CD4-positive, CD25-positive, alpha-beta regulatory T cell (primary cell): ENCODE measurements at places on chromosomes 4 and X. TPM values are rescaled to one million over a fixed set of nuclear protein-coding genes. Genes with fewer than 3 reads are reported as not detected.
A peak's percentile ranks its signal among the peaks of the same experiment; 100 is the strongest.

XK gene
- total RNA-seq = 0.99 TPM

DNA sequence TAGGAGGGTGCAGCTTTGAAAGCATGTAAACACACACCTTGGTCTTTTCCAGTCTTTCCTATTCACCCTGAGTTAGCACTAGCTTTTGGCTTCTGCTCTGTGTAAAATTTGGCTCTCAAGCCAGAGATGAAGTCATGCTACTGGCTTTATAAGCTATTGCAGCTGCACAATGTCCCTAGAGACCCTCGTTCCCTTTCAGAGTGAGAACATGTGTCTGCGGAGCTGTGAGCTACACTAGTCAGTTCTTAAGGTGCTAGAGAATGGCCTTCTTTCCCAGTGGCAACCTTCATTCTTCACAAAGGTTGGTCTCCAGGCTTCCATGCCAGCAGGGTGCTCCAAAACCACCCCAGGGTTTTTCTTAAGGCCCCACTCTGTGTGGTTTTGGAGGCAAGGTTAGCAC lies 199.1 kb downstream of the SPATA18 start:
- no peaks in the 10 kb centered on the region for H3K27me3 ChIP-seq
- H3K4me1 ChIP-seq = no peaks in the 10 kb centered on the region
- no peak for DNase-seq
- no peak overlapping the region for H3K4me3 ChIP-seq
- H3K27ac ChIP-seq = no peak overlapping the region

CCDC158 gene
- not detected for total RNA-seq

- DNase-seq = no peak
- no peaks in the 10 kb centered on the region for H3K4me1 ChIP-seq
- no peaks in the 10 kb centered on the region for H3K36me3 ChIP-seq
- no peaks in the 10 kb centered on the region for H3K27me3 ChIP-seq
- H3K4me3 ChIP-seq = no peak overlapping the region
Measured at GRCh38 chr4:127304356-127304755, 328.4 kb upstream of the INTU start.

DUSP21 gene
- not detected for total RNA-seq

SOD3 gene
- total RNA-seq = not detected

DNA sequence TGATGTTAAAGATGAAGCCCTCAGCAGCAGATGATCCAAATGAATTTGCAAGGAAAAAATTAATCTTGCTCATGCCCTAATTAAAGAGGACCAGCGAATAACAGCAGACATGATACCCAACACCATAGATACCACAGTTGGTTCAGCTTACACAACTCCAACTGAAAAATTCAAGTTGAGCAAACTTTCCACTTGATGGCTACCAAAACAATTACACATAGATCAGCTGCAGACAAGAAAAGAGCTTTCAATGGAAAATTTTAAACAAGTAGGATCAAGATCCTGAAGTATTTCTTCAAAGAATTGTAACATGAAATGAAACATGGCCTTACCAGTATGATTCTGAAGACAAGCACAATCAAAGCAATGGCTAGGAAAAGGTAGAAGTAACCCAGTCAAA lies 90.0 kb downstream of the KLHL13 start:
- DNase-seq = no peak
- no peaks in the 10 kb centered on the region for H3K4me1 ChIP-seq
- H3K27ac ChIP-seq = no peak overlapping the region
- H3K36me3 ChIP-seq = no peaks in the 10 kb centered on the region

- H3K4me1 ChIP-seq = peaks cover 26% of the 10 kb centered on the region
- no peaks in the 10 kb centered on the region for H3K27me3 ChIP-seq
- peak overlapping the region; percentile 84 for H3K27ac ChIP-seq
- DNase-seq = no peak
- no peaks in the 10 kb centered on the region for H3K36me3 ChIP-seq
Measured at GRCh38 chrX:13689741-13690211, 848 bp downstream of the RAB9A start.

PWWP3B gene
- not detected for total RNA-seq

DNA sequence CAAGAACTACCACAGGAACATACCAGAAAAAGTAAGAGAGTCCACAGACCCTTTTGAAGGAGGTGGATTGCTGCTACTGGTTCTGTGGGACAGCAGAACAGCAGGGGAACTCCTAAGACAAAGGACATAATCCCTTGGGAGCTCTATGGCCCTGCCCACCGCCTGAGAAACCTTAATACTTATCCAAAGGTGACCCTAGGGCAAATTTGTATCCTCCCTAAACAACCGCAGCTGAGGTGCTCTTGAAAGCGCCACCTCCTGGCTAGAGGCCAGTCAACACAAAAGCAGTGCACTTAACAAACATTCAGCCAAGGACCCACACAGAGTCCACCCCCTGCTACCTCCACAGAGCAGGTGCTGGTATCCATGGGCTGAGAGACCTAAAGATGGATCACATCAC lies 136.8 kb downstream of the ADAM29 start:
- no peak overlapping the region for H3K27ac ChIP-seq
- no peak for DNase-seq
- H3K36me3 ChIP-seq = no peaks in the 10 kb centered on the region
- no peak overlapping the region for H3K4me3 ChIP-seq
- no peaks in the 10 kb centered on the region for H3K27me3 ChIP-seq
- H3K4me1 ChIP-seq = no peaks in the 10 kb centered on the region

- H3K4me1 ChIP-seq = peaks cover 3% of the 10 kb centered on the region
- no peak overlapping the region for H3K27ac ChIP-seq
- no peak for DNase-seq
- no peak overlapping the region for H3K4me3 ChIP-seq
Measured at GRCh38 chr4:186158021-186158813, 33.1 kb upstream of the CYP4V2 start.

DNA sequence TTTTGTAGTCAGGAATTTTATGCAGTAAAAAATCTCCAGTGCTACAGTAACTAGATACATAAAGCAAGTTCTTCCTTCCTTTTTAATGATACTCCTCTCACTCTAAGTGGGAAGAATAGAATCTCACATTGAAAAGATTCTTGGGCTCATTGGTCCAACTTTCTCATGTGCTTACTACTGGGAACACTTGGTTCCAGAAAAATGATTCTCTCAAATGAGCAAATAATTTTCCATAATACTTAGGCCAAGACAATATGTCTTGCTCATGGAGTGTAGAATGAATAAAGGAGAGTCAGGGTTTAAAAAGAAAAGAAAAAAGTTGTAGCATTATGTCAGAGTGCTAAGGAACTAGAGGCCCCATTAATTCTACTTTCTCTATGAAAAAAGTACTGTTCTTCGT lies 197.8 kb downstream of the RASL11B start:
- no peaks in the 10 kb centered on the region for H3K27me3 ChIP-seq
- H3K27ac ChIP-seq = no peak overlapping the region
- H3K4me1 ChIP-seq = no peaks in the 10 kb centered on the region
- H3K4me3 ChIP-seq = no peak overlapping the region
- no peak for DNase-seq

BTK gene
- total RNA-seq = 2.7 TPM

GRCh38 chr4:109939190-109939589 lies 26.5 kb downstream of the EGF start:
- H3K27ac ChIP-seq = no peak overlapping the region
- peaks cover 2% of the 10 kb centered on the region for H3K27me3 ChIP-seq
- no peaks in the 10 kb centered on the region for H3K36me3 ChIP-seq
- no peaks in the 10 kb centered on the region for H3K4me1 ChIP-seq
- no peak for DNase-seq

- DNase-seq = no peak
- H3K4me3 ChIP-seq = no peak overlapping the region
- H3K27me3 ChIP-seq = no peaks in the 10 kb centered on the region
- H3K36me3 ChIP-seq = no peaks in the 10 kb centered on the region
- no peaks in the 10 kb centered on the region for H3K4me1 ChIP-seq
Measured at GRCh38 chr4:107006218-107006617, 29.9 kb downstream of the DKK2 start.

- no peaks in the 10 kb centered on the region for H3K27me3 ChIP-seq
- no peak overlapping the region for H3K4me3 ChIP-seq
- no peak for DNase-seq
- no peaks in the 10 kb centered on the region for H3K36me3 ChIP-seq
- no peaks in the 10 kb centered on the region for H3K4me1 ChIP-seq
Measured at GRCh38 chrX:23945206-23945605, 37.4 kb downstream of the CXorf58 start.

- no peaks in the 10 kb centered on the region for H3K36me3 ChIP-seq
- peak within 1 kb of the TSS; percentile 94 for H3K27ac ChIP-seq
- peak within 1 kb of the TSS; percentile 91 for H3K4me3 ChIP-seq
- H3K27me3 ChIP-seq = no peaks in the 10 kb centered on the region
Measured at GRCh38 chrX:24149351-24150050, at the start of gene ZFX. ZFX (plus strand) TSS chrX:24149729; CDS start chrX:24172743, 23,014 bp downstream.

DNA sequence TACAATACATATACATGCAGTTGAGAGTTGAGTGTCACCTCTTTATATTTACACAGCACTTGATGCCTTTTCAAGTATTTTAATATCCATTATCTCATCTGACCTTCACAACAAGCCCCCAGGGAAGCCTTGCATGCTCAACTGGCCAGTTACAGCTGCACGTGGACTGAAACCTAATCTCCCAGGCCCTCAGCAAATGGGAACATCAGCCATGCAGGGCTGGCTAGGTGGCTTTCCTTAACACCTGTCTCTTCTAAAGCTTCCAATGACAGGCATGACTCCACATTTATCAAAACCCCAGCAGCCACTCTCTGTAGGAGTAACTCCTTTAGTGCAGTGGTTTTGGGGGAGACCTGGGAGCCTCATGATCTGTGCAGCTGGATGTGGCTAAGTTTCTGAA lies 56.4 kb downstream of the PHKA2 start:
- no peak for DNase-seq
- no peaks in the 10 kb centered on the region for H3K4me1 ChIP-seq
- no peak overlapping the region for H3K27ac ChIP-seq
- peaks cover 23% of the 10 kb centered on the region for H3K36me3 ChIP-seq
- no peak overlapping the region for H3K4me3 ChIP-seq

- no peaks in the 10 kb centered on the region for H3K27me3 ChIP-seq
- no peak overlapping the region for H3K27ac ChIP-seq
- H3K4me3 ChIP-seq = no peak overlapping the region
- no peak for DNase-seq
Measured at GRCh38 chr4:24417206-24417605, 167.1 kb downstream of the DHX15 start.

DNA sequence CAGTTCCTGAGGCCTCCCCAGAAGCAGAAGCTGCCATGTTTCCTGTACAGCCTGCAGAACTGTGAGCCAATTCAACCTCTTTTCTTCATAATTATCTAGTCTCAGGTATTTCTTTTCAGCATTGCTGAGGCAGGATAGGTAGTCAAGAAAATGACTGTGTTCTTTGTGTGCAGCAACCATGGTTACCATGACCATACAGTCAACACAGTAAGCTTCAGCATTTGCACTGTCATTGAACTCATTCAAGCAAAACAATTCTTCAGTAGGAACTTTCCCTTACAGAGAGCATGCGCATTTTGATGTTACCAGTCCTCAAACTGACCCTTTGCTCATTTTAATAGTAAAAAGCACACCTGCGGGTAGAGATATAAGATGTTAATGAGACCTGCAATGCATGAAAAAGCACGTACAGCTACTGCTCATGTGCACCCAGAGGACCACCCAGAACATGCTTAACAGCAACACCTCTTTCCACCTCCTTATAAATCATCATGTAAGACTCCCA lies 180.8 kb downstream of the PRKX start:
- no peaks in the 10 kb centered on the region for H3K27me3 ChIP-seq
- H3K27ac ChIP-seq = no peak overlapping the region
- H3K4me3 ChIP-seq = no peak overlapping the region
- no peak for DNase-seq

GRCh38 chrX:23786268-23786815 lies 3.4 kb downstream of the SAT1 start:
- H3K27ac ChIP-seq = no peak overlapping the region
- peaks cover 10% of the 10 kb centered on the region for H3K36me3 ChIP-seq
- H3K4me1 ChIP-seq = peaks cover 16% of the 10 kb centered on the region
- no peak for DNase-seq

DNA sequence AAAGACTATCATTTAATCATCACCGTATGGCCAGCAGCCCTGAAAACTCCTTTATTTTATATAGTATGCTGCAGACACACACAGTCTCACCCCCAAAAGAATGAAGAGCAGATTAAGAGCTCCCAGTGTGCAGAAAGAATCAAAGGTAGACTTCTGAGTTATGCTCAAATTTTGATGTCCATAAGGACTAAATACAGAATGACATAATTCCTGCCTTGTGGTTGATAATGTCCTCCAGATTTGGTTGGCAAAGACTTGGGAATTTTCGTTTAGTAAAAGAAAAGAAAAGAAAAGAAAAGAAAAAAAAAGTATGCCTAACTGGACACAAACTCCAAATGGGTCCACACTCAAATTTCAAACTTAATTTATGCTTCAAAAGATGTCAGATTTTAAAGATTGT lies 118.1 kb upstream of the PLAC1 start:
- H3K27ac ChIP-seq = no peak overlapping the region
- peaks cover 28% of the 10 kb centered on the region for H3K36me3 ChIP-seq
- DNase-seq = no peak
- no peak overlapping the region for H3K4me3 ChIP-seq

- no peaks in the 10 kb centered on the region for H3K36me3 ChIP-seq
- no peak for DNase-seq
- no peaks in the 10 kb centered on the region for H3K4me1 ChIP-seq
Measured at GRCh38 chrX:109472939-109473735, 8.7 kb downstream of the GUCY2F start.

CPZ gene
- total RNA-seq = not detected

SPANXB1 gene
- not detected for total RNA-seq

DNA sequence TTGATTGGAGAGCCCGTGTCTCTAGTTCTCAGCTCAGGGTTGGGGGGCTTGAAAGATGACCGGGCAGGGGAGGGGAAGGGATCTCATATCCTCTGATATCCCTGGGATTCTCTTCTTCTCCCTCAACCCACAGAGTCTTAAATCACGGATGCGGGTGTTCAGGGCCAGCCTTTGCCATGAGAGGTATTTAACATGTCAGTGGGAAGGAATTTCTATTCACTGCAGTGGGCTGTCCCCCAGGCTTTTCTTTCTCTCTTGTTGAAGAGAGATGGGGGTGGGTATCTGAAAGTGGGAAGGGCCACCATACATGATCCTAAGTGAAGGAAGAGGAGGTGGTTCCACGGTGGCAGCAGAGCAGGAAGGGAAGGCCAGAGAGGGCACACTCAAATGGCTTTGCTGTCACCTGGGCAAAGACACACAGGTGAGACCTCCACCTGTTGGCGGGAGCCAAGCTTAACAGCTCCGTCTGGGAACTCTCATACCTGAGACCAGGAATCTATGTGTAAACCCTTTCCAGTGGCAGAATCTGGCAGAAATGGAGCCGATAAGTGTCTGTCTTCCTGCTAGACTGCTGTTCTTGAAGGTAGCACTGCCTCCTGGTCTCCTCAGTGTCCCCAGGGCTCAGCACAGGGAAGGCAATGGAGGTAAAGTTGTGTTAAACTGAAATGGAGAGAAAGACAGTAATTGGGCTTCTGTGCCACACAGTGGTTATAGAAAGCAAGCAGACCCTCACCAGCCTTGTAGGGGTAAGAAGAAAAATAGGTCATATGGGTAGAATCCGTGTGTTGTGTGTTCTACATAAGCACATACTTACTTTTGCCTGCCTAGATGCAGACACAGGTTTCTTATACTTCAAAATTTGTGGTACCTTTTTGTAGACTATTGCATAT lies 49.4 kb downstream of the RHOH start:
- H3K27me3 ChIP-seq = no peaks in the 10 kb centered on the region
- peak overlapping the region; percentile 100 for H3K27ac ChIP-seq
- H3K4me3 ChIP-seq = peak overlapping the region; percentile 23
- peaks cover 51% of the 10 kb centered on the region for H3K36me3 ChIP-seq

RHOXF2B gene
- not detected for total RNA-seq

- H3K27ac ChIP-seq = no peak overlapping the region
- H3K36me3 ChIP-seq = no peaks in the 10 kb centered on the region
- DNase-seq = no peak
- no peak overlapping the region for H3K4me3 ChIP-seq
- peaks cover 3% of the 10 kb centered on the region for H3K4me1 ChIP-seq
Measured at GRCh38 chrX:53930515-53931380, 113.5 kb downstream of the PHF8 start.

TMSB15A gene
- not detected for total RNA-seq

IL3RA gene
- 1.2 TPM for total RNA-seq
